Mammary microvascular endothelial cell (primary cell): ENCODE measurements at places on chromosomes 12 and 14. TPM values are rescaled to one million over a fixed set of nuclear protein-coding genes. Genes with fewer than 3 reads are reported as not detected.

The TAS2R19 gene
- 0.39 and 0.53 TPM in 2 replicates for total RNA-seq

The LALBA gene
- not detected in 2 replicates for total RNA-seq

The ADCY6 gene
- 16.9 and 19.7 TPM in 2 replicates for total RNA-seq

The PLEKHH1 gene
- 0.05 and 0.13 TPM in 2 replicates for total RNA-seq

The NFE2 gene
- total RNA-seq, result not detected in 2 replicates

The TPPP2 gene
- total RNA-seq, result not detected in 2 replicates

The DPY19L2 gene
- 1.5 and 1.6 TPM in 2 replicates for total RNA-seq

The TTC7B gene
- total RNA-seq, result 60.6 and 66.4 TPM in 2 replicates
